ENCODE measurements at places on chromosomes 13 and 19.

GRCh38 chr13:32453981-32454380 is 26.1 kb upstream of the N4BP2L1 start:
- no peak for DNase-seq

- DNase-seq, result no peak
Measured at GRCh38 chr13:45132369-45133064, 12.2 kb downstream of the GTF2F2 start.

- no peak for DNase-seq
Measured at GRCh38 chr13:59677966-59678814, 485.5 kb downstream of the DIAPH3 start.

DNA sequence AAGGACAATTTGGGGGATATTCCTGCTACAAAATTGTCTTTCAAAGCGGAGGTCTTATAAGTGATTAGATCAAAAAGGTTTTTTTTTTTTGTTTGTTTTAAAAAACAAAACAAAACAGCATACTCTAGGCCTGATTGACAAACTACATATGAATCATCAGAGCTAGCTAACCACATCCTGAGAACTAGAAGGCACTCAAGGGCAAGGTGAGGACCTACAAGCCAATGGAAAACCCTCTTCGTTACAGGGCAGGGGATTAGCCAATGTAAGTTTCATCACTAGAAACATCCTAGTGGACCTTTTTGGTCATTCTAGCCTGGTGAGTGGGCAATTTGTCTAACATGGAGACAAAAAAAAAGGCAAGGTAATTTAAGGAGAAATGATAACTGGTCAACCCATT is 428.6 kb downstream of the RFC3 start:
- DNase-seq, result no peak

DNA sequence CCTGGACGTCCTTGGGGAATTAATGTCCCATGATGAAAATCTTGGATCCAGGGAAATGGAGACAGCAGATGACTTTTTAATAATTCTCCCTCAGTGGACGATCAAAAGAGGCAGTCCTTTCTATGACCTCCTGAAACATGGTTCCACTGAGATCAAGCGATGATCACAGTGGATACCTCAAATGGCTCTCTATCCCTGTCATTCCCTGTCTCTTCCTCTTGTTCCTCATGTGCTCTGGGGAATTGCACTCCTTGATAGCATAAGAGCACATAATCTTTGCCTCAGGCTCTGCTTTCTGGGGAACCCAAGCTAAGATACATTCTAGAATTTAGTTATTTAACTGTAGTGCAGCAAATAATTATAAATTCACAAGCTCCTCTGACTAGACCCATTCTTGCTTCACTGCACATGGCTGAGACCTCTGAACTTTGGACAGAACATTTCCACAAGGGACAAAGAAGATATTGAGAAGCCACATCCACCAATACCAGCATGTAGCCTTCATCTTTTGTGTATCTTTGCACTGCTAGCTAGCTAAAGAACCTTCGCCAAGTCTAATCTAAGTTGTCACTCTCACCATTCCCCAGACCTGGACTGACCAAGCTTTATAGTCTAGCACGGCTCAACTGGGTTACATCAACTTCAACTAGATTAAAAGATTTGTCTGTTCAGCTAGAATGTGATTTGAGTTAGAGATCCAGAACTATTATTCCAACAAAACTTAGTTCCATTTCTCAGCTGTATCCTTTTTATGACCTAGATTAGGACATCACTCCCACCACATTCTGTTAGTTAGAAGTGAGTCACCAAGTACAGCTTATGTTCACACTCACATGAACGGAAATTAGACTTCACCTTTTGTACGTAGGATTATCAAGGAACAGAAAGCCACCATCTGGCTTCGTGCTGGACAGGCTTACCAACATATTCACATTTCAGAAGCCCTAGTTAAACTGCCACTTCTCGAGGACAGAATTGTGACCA is 142.7 kb downstream of the SUCLA2 start:
- no peak for DNase-seq

DNA sequence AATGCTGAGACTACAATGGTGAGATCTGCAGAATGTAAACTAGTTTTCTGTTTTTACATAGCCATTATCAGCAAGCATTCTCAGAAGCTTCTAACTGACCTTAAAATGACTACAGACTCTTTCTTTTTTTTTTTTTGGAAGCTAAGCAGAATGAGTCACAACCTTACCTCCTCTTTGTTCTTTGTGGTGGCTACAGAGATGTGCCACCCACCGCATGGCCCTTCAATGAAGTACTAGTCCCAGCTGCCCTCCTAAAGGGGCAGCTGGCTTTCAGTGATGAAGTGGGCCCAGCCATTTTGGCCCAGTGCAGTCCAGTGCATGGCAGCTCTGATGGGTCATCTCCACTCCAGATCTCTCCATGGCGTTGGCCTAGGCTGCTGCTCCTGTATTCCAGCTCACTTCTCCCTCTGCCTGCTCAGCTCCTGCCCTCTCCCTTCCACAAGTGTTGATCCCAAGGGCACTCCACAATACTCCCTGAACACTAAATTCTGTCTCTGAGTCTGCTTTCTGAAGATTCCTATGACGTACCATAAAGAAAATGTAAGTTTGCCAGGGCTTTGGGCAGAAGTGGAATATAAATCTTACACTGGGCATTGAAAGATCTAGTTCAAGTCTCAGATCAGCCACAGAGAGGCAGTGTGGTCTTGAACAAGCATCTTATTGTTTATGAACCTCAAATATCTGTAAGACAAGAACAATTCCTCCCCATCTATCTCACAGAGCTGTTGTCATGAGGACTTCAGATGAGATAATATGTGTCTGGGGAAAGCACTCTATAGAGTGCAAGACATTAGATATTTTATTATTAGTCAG is 85.6 kb downstream of the RXFP2 start:
- DNase-seq, result no peak

- DNase-seq, result no peak
Measured at GRCh38 chr19:18574691-18575291, 3.1 kb downstream of the UBA52 start.

GRCh38 chr13:71303144-71303543 is 563.9 kb downstream of the DACH1 start:
- no peak for DNase-seq

- no peak for DNase-seq
Measured at GRCh38 chr19:33954686-33955085, 158.0 kb downstream of the KCTD15 start.

- DNase-seq, result no peak
Measured at GRCh38 chr13:93959796-93960533, 519.5 kb downstream of the DCT start.

DNA sequence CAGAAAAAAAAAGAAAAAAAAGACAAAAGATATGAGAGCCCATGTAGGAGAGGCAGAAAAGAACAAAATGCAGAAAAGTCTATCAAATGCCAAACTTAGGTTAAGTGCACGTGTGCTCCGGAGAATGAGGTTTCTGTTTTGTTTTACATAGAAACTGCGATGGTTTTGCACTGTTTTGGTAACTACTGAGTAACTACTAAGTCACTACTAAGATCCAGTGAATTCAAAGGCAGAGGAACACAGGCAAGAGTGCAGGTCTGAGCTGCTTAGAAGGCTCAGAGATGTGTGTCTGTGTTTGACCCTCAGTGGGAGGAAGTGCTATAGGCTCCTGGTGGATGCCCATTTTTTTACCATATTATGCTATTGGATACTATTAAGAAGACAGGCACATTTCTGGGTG is 299.3 kb downstream of the NDFIP2 start:
- no peak for DNase-seq

DNA sequence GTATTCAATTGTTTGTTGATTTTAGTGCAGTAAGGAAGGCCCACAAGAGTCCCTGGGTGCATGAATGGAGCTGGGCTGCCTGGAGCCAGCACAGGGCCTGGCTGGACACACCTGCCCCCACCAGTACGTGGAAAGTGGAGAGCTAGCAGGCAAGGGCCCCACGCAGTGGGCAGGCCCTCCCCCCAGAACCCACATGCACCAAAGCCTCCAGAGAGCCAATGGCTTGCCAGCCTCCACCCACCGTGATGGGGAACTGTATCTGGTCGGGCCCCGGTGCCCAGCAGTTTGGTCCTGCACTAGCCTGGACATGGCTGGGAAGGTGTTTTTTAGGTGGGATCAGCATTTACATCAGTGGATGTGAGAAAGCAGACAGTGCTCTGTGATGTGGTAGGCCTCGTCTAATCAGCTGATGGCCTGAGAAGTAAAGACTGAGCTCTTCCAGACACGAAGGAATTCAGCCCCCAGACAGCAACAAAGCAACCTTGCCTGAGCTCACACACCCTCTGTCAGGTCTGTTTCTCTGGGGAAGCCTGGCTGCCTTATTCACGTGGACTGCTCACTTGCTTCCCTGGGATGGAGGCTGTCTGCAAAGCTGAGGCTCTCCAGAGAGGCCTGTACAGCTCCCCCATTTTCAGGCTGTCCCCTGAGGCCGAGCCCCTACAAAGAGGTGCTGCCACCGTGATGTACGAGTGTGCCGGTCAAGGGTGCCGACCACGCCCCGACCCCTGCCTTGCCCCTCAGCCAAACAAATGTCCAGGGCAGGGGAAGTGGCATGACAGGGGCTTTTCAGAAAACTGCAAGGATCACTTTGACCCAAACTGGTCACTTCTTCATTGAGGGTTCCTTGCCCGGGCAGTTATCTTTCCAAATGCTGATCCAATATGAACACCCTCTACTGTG is 27.5 kb downstream of the RAB20 start:
- no peak for DNase-seq

- no peak for DNase-seq
Measured at GRCh38 chr13:41568143-41568971, 111.0 kb downstream of the RGCC start.

- no peak for DNase-seq
Measured at GRCh38 chr13:91930687-91931086, 532.3 kb downstream of the GPC5 start.

DNA sequence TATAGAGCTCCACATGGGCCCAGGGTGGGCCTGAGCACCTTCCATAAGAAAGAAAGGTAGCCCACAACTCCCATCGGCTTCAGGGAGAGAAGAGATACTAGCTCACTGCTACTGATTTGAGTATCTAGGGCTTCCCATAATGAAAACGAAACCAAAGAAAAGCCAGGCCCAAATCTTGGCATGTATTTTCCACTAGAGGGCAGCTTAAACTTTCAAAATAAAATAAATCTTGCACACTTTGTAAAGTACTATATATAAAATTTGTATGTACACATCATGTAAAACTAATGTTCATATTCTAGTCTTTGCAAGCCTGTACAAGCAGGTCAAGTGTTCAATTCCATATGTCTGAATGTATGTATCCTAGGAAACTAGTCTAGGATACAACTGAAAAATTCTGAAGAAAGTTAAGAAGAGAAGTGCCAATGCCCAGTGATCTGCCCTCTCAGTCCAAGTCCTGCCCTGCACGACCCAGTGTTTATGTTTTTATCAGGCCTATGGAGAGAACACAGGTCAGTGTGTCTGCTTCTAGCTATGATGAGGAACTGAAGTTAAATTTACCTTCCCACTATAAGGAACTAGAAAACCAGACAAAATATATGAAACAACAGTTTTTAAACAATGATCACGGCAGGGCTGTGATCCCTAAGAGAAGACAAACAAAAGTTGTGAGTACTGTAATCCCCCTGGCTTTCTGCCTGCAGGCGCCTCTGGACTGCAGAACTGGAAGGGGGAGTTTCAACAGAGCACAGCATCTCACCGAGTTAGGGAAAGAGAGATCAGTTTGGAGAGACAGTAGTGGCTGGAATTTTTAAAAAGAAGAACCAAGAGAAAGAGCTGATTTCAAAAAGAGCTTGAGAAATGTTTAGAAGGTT is 475.7 kb downstream of the UQCRFS1 start:
- no peak for DNase-seq

DNA sequence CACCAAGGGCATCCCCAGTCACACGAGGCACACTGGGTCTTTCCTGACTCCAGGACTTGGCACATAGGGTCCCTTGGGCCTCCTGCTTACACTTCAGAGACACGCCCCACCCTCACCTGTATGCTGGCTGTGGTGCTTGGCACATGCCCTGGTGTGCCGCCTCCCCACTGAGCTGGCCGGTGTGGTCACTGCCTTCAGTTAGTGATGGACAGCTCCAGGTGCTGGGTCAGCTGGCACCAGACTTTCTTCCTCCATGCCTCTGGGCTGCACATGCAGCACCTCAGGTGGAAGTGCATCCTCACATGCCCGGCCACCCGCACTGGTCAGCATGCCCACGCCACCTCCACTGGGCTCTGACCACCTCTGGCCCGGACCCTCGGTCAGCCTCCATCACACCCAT is 52.9 kb downstream of the KLF2 start:
- DNase-seq, result no peak

- peak; percentile 73 for DNase-seq
Measured at GRCh38 chr19:2014131-2014571, 1.4 kb downstream of the BTBD2 start.

DNA sequence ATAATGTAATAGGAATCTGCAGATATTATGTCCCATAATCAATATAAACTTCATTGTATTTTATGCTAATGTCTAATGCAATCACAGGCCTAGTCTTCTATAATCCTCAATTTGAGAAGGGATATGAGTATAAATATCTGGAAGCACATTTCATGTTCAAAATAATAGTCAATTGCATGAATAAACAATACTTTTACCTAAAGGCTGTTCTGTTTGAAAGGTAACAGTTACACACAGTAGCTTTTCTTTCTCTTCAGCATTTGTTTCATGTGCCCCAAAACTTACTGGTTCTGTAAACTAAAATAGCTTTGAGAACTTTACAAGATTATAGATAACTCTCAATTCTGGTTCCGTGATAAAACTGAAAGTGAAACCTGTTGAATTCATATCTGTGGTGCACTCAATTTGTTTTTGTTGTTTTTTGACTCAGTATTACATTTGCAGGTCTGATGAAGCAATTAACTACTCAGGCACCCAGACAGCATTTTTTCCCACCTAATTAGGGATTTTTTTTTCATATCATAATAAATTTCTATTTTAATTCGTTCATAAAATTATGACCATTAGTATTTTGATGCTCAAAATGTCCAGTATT is 1193.8 kb downstream of the SLITRK1 start:
- DNase-seq, result no peak

GRCh38 chr13:49314344-49314882 is 66.7 kb downstream of the CDADC1 start:
- DNase-seq, result no peak

DNA sequence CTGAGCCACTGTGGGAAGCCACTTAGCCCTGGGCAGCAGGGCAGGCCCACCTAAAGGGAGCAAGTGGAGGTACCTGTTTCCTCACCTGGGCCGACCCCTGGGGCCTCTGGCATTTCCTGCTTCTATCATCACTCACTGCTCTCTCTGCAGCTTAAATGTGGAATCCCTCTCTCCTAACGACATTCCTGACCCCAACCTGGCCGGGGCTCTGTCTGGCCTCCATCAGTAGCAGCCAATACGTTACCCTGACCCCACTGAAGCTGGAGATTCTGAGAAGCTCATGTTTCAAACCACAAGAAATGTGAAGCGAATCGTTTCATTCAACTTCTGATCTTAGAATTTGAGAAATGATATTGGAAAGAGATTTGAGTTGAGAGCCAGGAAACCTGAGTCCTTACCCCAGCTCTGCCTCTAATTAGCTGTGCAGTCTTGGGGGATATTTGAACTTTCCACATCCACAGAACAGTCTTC is 39.9 kb downstream of the DOCK9 start:
- DNase-seq, result no peak

DNA sequence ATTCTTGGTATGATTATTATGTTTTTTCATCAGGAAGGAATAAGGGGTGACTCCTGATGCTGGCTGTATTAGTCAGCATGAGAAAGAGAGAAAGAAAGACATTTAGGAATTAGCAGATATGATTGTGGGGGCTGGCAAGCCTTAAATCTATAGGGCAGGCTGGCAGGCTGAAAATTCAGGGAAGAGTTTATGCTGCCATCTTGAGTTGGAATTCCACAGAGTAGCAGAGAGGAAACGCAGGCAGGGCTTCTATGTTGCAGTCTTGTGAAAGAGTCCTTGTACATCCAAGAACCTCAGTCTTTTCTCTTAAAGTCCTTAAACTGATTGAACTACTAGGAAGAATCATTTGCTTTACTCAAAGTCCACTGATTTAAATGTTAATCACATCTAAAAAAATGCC is 262.7 kb upstream of the SLC10A2 start:
- no peak for DNase-seq

Measured in suprapubic skin (tissue), 4 donors.